ENCODE measurements at places on chromosomes 11 and 22. TPM values are rescaled to one million over a fixed set of nuclear protein-coding genes. Genes with fewer than 3 reads are reported as not detected.

- no peak overlapping the region for H3K27ac ChIP-seq
- no peaks in the 10 kb centered on the region for H3K4me1 ChIP-seq
- H3K4me3 ChIP-seq = no peak overlapping the region
- H3K27me3 ChIP-seq = no peaks in the 10 kb centered on the region
Observed at GRCh38 chr11:132334769-132335280, 964.4 kb downstream of the NTM start.

GRCh38 chr22:48659404-48659996 is 1168.2 kb downstream of the BRD1 start:
- H3K27me3 ChIP-seq = no peaks in the 10 kb centered on the region
- DNase-seq = no peak
- peak overlapping the region; percentile 46 for H3K27ac ChIP-seq

- no peaks in the 10 kb centered on the region for H3K4me1 ChIP-seq
- H3K4me3 ChIP-seq = no peak overlapping the region
- H3K36me3 ChIP-seq = no peaks in the 10 kb centered on the region
- no peaks in the 10 kb centered on the region for H3K27me3 ChIP-seq
- DNase-seq = no peak
Observed at GRCh38 chr11:70826541-70827335, 425.6 kb downstream of the SHANK2 start.

- no peak overlapping the region for H3K4me3 ChIP-seq
- DNase-seq = no peak
- no peaks in the 10 kb centered on the region for H3K27me3 ChIP-seq
- H3K27ac ChIP-seq = no peak overlapping the region
- no peaks in the 10 kb centered on the region for H3K4me1 ChIP-seq
Observed at GRCh38 chr11:75013051-75013450, 24.3 kb downstream of the NEU3 start.

GRCh38 chr11:118147502-118147901 is 5.1 kb downstream of the SCN4B start:
- no peak overlapping the region for H3K27ac ChIP-seq
- peaks cover 11% of the 10 kb centered on the region for H3K4me1 ChIP-seq
- no peak overlapping the region for H3K4me3 ChIP-seq
- no peak for DNase-seq

DNA sequence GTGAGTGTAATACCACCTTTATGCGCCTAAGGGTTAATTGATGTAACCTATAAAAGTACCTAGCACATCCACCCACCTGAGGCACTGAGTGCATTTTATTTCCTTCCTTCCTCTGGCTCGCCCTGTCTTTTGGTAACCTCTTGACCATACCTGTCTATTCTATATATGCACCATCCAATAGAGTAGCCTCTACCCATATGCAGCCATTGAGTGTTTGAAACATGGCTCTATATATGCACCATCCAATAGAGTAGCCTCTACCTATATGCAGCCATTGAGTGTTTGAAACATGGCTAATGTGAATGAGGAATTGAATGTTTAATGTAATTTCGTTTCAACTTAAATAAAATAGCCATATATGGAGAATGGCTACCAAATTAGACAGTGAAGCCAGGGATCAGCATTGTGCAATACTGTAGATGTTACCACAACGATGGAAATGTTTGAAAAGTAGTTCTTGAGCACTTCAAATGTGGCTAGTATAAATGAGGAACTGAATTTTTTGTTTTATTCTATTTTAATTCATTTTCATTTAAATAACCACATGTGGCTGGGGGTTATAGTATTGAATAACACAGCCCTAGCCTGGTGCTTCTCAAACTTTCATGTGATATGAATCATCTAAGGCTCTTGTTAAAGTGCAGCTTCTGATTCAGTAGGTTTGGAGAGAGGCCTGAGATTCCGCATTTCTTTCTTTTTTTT is 33.8 kb downstream of the SLC35F2 start:
- H3K4me1 ChIP-seq = no peaks in the 10 kb centered on the region
- no peaks in the 10 kb centered on the region for H3K27me3 ChIP-seq
- H3K27ac ChIP-seq = no peak overlapping the region

DNA sequence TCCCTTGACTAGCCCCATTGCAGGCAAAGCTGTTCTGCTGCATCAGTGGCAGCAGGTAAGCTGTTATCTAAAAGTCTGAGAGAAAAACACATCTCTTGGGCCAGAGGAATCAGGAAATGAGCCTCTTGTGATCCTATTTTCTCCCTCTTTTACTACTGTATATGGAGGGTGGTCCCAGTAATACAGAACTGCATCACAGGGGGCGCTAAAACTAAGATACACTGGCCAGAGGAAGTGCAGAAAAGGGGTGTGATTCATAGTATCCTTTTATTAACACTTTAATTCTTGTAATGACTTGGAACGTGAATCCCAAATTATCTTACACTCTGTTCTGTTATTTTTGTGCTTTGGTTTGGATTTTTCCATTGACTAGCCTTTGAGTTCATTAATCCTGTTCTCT is 8.8 kb upstream of the MED17 start:
- no peak overlapping the region for H3K27ac ChIP-seq
- H3K4me3 ChIP-seq = no peak overlapping the region
- H3K4me1 ChIP-seq = no peaks in the 10 kb centered on the region
- no peaks in the 10 kb centered on the region for H3K36me3 ChIP-seq
- no peaks in the 10 kb centered on the region for H3K27me3 ChIP-seq

DNA sequence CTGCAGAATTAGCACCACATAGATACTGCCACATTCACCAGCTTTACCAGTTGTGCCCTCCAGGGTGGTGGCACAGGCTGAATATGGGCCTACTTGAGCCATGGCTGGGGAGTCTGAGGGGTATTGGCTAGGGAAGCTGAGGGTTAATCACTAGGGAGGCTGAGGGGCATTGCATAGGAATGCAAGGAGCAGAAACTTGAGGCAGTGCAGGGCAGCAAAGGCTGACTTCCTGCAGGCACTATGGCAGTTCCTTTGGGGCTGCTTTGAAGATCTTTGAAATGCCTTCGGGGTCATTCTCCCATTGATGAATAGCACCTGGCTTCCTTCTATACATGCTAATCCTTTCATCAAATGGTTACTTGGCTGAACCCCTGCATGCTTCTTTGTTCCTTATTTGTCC is 171.5 kb downstream of the RCN1 start:
- H3K4me3 ChIP-seq = no peak overlapping the region
- no peak for DNase-seq
- no peaks in the 10 kb centered on the region for H3K36me3 ChIP-seq
- H3K4me1 ChIP-seq = no peaks in the 10 kb centered on the region

DNA sequence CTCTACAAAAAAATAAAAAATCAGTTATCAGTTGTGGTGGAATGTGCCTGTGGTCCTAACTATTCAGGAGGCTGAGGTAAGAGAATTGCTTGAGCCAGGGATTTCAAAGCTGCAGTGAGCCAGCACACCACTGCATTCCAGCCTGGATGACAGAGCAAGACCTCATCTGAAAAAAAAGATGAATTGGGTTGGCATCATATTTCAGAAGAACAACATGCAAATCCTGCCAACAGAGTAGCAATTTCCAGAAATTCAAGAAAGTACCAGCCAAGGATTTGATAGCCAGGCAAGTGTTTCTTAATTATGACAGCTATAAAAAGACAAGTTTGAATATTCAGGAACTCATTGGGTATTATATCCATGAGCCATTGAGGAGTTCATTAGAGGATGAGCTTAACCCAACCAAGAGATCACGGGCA is 75.2 kb downstream of the USP47 start:
- no peak overlapping the region for H3K4me3 ChIP-seq
- DNase-seq = no peak
- H3K27me3 ChIP-seq = no peaks in the 10 kb centered on the region

DNA sequence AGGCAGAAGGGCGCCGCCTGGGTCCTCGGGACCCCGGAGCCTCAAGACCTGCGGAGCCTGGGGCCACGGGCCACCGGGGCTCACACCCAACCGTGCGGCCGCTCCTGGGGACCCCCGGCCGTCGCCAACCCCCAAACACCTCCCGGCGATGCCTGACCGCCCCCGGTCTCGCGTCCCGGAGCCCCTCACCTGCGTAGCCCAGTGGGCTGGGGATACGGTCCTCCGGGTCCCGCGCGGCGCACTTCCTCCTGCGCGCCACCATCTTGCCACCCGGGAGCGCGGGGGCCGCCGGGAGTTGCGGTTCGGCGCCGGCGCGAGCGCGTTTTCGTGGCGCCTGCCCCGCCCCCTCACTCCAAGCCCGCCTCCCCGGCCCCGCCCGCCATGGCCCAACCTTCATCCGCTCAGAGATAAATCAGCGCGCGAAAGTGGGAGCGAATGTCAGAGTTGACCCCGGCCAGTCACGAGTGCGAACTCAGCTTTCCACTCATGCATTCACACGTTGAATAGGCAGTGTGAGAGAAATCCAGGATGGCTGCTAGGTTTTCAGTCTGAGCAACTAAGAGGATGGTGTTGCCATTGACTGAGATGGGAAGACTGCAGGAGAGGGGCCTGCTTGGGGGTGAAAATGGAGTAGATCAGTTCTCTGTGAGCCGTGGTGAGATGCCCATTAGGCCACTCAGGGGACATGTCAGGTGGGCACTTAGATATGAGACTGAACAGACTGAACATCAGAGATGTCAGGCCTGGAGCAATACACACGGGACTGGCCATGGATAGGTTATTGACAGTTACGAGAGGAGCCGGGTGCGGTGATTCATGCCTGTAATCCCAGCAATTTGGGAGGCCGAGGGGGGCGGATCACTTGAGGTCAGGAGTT is at the start of gene RRP7A:
RRP7A (minus strand) TSS at position 272 of the 877 bp plus-strand sequence; CDS start at position 262, 10 bp downstream.
- DNase-seq = peak; percentile 82
- H3K27ac ChIP-seq = peak within 1 kb of the TSS; percentile 89
- H3K4me3 ChIP-seq = peak within 1 kb of the TSS; percentile 84
- peaks cover 12% of the 10 kb centered on the region for H3K4me1 ChIP-seq

DNA sequence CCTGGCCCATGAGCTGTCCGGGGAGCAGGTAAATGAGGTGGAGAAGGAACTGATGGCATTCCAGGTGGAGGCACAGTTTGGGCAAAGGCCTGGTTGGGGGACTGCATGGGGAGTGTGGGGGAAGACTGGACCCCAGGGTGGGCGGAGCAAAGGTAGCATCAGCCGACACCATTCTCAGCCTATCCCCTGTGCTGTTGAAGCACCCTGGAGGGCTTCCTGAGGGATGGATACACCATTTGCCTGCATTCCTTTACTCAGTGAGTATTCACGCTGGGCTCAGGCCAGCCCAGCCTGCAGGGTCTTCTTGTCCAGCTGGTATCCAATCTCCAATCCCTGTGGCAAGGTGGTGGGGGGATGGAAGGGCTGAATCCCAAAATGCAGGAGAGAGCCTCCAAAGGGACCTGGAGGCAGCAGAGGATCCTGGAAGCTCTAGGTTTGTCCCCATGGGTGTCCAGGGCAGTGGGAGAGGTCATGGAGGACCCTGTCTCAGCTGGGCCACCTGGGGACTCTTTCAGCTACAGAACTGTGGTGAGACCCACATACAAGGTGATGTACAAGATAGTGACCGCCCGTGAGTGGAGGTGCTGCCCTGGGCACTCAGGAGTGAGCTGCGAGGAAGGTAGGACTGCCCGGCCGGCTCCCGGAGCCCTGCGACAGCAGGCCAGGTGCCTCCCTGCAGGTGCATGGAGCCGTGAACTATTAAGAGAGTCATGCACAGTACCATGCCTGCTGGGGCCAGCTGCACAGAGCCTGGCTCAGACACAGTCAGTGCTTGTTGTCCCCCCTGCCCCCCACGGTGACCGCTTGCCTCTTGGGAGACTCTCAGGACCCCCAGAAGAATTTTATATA is 9.5 kb downstream of the EMID1 start:
- H3K4me3 ChIP-seq = no peak overlapping the region
- no peak for DNase-seq
- peaks cover 9% of the 10 kb centered on the region for H3K4me1 ChIP-seq
- H3K27me3 ChIP-seq = no peaks in the 10 kb centered on the region
- H3K27ac ChIP-seq = no peak overlapping the region
- H3K36me3 ChIP-seq = no peaks in the 10 kb centered on the region

DNA sequence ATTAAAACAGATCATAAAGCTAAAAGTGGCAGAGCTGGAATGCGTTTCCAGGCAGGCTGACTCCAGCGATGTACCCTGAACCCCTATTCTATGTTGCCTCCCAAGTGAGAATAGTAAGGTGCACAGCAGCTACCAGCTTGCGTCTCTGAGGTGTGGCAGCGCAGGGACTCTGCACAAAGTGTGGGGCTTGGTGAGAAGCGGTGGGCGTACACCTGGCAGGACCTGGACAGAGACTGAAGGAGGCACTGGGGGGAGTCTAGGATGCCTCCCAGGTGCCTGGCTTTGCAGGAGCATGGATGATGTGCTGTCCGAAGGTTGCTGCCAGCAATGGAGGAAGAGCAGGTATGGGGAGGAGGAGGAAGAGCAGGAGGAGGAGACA is 42.9 kb downstream of the AMPD3 start:
- H3K36me3 ChIP-seq = peaks cover 12% of the 10 kb centered on the region
- H3K27me3 ChIP-seq = no peaks in the 10 kb centered on the region
- H3K4me3 ChIP-seq = no peak overlapping the region

GRCh38 chr11:64998690-64999431 is 2.1 kb upstream of the BATF2 start:
- no peaks in the 10 kb centered on the region for H3K4me1 ChIP-seq
- H3K27ac ChIP-seq = no peak overlapping the region
- no peak overlapping the region for H3K4me3 ChIP-seq
- no peaks in the 10 kb centered on the region for H3K27me3 ChIP-seq
- no peak for DNase-seq

DNA sequence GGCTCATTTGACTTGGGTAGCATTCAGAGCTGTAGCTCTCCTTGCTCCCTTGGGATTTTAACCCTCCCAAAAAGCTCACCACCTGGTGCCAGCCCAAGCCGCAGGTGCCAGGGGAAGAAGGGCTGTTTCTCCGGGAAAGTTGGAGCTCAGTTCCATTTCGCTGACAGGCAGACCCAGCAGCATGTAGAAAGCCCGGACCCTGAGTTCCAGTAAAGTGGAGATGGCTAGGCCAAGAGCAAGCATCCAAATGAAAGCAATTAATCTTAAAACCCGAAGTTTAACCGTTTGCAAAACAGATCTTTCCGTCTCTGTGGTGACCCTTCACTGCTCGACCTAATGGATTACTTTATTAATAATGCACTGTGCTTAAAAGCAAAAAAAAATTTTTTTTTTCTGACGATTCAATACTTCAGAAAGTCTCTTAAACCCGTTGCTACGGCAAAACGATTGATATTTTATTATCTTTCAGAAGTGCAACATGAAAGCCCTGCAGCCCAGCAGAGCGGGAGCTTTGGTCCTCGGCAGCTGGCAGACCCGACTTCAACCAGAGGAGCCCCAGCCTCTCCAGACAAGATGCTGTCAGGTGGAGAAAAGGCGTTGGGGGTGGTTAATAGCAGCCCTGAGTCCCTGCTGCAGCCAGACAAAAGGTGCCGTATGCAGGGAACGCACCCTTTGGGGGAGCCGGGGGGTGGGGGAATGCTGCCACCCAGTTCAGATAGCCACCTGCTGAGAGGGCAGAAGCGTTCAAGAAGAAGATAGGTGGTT is 3.3 kb downstream of the LMO1 start:
- DNase-seq = no peak
- H3K4me1 ChIP-seq = peaks cover 20% of the 10 kb centered on the region
- no peaks in the 10 kb centered on the region for H3K36me3 ChIP-seq

AIFM3 gene
- total RNA-seq = 1.8 TPM

CABP4 gene
- total RNA-seq = 2.4 TPM

OR5A1 gene
- total RNA-seq = not detected

GRAP2 gene
- total RNA-seq = 10.5 TPM

OR6T1 gene
- not detected for total RNA-seq

CDCA5 gene
- 0.90 TPM for total RNA-seq

APOL5 gene
- not detected for total RNA-seq

DMC1 gene
- 10.8 TPM for total RNA-seq

SHISA8 gene
- total RNA-seq = 3.3 TPM
